ENCODE measurements at places on chromosomes 13 and 19. TPM values are rescaled to one million over a fixed set of nuclear protein-coding genes. Genes with fewer than 3 reads are reported as not detected.

- DNase-seq, result no peak
Observed at GRCh38 chr13:31209841-31210210, 10.1 kb downstream of the B3GLCT start.

DNA sequence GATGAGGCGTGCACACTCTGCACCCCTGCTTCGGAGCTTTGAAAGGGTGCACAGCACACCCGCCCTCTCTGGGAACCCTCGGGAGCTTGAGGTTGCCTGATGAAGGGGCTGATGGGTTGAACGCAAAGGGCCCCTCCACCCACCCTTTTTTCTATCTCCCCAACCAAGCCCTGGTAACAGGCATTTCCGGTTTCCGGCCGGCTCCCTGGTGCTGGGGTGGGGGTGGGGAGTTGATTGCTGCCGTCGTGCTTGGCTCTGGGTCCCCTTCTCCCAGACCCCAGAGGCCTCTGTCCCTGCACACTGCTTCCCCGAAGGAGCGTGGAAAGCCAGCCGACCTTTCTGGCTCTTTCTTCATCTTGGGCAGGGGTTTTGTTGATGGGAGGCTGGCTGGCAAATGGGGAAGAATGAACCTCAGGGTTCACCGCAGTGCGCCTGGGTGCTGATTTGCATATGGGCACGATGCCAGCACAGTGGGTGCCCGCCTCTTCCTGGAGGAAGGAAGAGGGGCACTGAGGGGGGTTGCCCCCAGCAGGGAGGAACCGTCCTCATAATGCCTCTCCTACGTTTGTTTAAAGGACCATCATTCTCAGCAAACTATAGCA lies 29.1 kb downstream of the VAV1 start:
- DNase-seq, result peak; percentile 84

DNA sequence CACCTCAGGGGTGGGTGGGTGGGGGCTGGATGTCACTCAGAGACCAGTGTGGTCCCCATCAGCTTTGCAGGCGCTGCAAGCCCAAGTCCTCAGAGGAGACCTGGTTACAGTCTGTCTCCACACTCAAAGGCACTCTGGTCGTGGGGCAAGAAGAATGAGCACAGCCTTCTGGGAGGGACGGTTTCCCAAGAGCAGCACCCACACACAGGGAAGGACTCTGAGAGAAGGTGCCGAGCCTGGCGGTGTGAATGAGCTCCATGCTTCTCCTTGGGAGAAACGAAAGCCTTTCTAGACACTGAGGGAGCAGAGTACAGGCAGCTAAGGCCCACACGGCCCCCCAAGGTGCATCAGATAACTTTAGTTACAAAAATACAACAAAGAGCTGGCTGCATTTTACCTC lies 473.6 kb downstream of the FOXO1 start:
- no peak for DNase-seq

Gene THSD1
- total RNA-seq, result 4.0 TPM

- DNase-seq, result no peak
Observed at GRCh38 chr13:111480976-111481375, 160.5 kb downstream of the TEX29 start.

Gene THSD8
- total RNA-seq, result not detected

- DNase-seq, result no peak
Observed at GRCh38 chr13:21074546-21074945, 13.2 kb upstream of the LATS2 start.

DNA sequence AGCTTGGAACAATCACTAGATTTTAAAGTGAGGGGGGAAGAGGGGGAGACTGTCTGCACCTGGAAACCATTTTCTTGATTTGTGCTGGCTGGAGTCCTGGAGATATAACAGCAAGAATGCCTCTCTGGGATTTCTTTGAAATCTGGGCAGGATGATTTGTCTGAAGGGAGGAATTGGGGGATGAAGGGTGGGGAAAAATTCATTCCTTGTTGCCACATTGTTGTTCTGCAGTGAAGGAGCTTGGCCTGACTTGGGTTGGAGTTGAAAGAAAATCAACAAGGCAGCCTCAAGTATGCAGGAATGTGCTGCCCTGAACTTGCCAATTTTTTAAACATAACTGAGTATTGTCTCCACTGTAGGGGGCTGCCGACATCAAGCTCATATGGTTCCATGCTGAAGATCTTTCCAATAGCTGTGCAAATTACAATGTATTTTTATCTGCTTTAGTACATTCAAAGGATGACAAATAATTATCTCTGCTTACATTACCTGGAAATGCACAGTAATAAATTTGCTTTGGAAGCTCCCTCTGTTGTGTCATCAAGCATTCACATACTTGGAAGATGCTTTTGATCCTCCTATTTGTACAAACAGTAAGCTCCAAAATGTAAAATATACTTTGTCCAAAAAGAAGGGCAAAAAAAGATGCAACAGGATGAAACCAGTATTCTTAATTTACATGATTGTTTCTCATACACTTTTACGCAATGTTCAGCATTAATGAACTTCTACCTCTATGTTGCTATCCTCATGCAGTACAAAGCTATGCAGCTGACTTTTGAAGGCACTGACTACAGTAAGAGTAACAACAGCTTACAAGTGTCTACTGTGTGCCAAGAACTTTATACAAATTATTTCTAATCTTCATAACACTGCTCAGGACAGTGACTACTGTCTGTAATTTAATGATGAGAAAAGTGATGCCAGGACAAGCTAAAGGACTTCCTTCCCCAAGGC lies 627.9 kb upstream of the KLF12 start:
- no peak for DNase-seq

DNA sequence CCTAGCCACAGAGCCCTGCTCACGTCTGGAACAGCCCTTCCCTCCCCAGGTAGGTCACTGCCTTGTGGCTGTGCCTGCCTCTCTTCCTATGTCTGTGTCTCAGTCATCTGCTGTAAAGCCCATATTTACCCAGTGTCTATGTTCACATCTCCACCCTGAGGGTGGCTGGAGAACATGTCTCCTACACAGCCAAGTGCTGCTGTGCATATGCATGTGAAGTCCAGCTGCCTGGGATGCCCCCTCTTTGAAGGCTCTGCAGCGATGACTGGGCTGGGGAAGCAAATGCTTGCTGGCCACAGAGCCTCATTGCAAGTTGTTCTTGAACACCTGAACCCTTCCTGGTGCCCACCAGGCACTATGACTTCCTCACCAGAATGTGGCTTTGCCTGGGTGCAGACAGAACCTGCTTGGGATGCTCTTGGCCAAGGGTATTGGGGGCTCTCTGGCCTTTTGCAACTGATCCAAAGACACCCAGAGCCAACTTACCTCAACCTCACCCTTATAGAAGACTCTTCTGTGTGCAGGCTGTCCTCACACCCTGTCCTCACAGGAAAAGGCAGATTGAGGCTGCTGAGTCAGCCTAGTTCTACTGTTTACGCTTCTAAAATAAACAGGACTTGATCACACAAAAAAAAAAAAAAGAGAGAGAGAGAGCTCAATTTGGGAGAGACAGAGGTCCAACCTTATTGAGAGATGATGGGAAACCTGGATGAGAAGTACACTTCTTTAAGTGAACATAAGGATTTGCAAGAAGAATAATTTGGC lies 26.5 kb downstream of the MRPL57 start:
- no peak for DNase-seq
